ENCODE measurements at places on chromosomes 7 and 10.
A peak's percentile ranks its signal among the peaks of the same experiment; 100 is the strongest.

GRCh38 chr7:66281678-66282590, 76.8 kb downstream of the TPST1 start:
- DNase-seq, result peak; percentile 99

- peak; percentile 63 for DNase-seq
Observed at GRCh38 chr10:11823122-11823988, at the start of gene PROSER2. TSS of gene PROSER2 (plus strand) at chr10:11823356. CDS start at chr10:11852078, 28,722 bp downstream.

DNA sequence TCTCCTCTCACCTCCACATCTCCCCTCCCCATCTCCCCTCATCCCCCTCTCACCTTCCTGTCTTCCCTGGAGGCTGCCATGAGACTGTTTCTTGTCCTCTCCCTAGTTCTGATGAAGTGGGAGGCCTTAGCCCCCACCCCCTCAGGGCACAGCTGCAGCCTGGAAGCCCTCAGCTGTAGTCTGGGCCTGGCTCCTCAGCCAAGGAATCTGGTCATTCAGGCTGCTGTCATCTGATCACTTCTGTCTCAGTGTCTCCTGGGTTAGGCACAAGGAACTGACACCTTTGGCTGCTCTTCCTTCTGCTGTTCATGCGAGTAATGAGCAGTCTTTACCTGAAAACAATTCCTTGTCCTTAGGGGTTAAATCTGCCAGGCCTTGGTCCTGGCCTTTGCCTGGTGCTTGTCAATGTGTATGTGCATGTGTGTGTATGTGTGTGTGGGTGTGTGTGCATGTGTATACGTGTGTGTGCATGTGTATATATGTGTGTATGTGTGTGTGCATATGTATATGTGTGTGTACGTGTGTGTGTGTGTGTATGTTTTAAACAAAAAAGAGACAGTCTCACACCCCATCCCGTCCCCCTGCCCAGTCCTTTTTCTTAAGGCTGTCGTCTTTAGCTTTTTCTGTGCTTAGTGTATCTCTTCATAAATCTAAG, 153.5 kb upstream of the TMEM72 start:
- DNase-seq, result no peak

- no peak for DNase-seq
Observed at GRCh38 chr7:21550076-21550475, 7.2 kb downstream of the DNAH11 start.

DNA sequence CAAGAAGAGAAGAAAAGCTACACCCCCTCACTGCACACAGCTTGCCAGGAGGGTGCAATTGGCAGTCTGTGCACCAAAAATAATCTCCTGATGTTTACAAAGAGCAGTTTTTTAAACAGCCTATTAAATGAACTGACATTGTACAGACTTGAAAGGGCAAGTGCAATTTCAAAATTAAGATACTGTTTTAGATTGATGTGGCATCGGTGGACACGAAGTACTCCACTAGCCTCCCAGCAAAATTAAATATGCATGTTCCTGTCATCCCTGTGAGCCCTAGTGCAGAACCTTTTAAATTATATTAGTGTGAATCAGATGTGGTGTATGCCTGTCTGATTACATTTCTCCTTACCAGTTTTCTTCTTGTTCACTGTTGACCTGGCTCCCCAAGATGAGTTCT, 87.9 kb downstream of the WIPF3 start:
- no peak for DNase-seq

- no peak for DNase-seq
Observed at GRCh38 chr7:44705434-44705833, 43.2 kb upstream of the ZMIZ2 start.

- peak; percentile 41 for DNase-seq
Observed at GRCh38 chr7:113015034-113015645, 71.5 kb downstream of the GPR85 start.

DNA sequence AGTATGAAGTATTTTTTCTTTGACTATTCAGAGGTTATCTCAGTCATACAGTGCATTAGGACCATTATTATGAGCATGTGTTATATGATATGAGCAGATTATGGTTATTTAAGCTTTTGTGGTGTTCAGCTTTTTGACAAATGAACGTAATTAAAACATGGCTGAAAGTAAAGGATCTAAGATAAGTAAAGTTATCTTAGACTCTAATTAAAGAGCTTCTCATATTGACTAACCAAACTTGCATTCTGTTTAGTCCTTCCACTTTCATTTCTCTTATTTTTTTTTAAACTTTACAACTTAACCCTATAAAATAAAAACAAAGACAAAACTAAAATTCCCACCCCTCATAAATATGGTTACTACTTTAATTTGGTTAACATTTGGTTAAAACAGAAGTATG, 6.9 kb upstream of the GPR85 start:
- DNase-seq, result no peak

DNA sequence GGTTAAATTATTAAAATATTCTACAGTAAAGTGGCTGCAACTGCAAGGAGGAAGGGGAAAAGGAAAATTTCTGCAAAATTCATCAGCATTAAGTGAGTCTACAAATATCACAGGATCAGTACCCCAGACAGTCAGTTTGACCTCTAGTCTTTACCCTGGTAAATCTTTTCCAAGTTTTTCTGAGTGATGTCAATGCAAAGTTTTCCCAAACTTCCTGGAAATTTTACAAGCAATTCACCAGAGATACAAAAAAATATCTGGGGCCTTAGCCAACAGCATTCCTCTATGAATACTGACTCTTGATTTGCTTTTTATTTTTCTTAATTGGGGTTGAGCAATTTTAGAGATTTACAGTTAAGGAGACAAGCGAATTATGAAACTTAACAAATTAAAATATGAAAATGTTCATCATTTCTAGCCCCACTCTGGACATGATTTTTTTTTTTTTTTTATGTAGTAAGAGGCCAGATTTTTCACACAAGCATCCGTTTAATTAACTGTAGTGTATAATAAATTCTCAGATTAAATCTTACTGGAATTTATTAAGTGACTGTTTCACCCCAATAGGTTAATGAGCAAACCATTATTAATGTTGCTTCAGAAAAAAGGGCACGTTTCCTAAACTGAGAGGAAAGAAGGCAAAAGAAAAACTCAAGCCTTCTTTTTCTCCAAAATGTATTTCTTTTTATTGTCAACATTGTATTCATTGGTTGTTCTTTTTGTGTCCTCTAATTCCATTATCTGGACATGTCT, 539.5 kb upstream of the FZD8 start:
- DNase-seq, result peak; percentile 25

GRCh38 chr7:116788572-116789197, 73.7 kb upstream of the CAPZA2 start:
- DNase-seq, result no peak

DNA sequence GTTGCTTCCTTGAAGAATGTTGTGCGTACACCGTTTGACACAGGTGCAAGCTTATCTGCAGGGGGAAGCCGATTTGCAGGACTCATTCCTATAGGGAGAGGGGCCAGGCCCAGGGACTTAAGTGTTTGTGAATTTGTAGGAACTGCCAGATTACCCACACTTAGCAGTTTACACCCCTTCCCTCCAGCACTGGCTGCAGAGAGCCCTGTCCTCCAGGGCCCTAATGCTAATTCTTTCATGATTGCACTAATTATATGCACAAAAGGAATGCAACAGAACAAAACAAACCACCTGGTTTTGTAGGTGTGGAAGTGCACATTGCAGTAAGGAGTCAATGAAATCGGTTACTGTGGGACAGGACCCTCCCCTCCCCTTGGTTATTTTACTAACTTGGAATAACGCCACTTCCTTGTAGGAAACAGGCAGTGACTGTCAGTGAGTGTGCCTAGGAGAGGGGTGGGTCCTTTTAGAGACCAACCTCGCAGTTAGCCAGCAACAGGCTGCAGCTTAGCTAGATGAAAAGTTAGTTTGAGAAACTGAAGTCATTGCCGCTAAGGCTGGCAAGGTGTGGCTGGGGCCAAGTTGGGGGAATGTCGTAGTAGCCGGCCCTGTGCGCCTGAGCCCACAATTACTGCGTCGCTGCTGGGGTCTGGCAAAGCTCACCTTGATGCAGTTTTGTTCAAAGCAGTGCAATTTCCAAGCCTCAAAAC, 60.6 kb downstream of the CUX1 start:
- DNase-seq, result no peak

DNA sequence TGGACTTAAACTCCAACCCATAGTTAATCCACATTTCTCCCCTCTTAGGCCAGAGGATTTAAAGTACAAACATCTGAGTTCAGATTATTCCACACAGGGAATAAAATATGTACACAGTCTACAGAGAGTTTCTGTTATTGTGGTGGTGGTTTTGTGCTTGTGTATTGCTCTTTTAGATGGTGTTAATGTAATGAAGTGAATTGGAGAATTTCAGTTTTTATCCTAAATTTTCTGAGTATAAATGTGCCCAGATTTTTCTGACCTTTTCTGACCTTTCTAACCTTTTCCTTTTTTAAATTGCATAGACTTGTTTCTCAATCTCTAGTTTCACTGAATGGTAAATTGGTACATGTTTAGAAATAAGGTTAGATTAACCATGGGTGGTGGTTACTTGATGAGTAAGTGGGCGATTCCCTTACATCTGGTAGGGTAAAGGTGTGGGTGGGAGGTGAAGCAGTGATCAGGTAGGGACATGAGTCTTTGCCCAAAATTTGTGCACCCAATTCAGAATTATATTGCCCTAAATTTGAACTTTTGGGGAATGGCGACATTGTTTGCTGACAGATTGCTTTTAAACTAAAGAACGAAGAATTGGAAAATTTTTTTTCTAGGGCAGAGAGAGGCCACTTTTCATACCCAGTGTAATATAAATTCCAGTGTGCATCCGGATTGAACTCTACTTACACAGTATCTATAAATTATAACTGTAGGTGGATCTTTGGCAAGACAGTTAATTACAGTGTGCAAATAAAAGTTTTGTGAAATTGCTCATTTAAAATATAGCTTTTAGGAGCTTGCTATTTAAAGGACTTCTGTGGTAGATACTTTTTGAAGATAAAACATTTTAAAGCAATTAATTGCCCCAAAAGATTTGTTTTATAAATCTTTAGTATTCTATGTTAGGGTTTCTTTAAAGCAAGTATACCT, 62.2 kb downstream of the ST7 start:
- no peak for DNase-seq

GRCh38 chr10:128382225-128382624, 256.0 kb upstream of the MKI67 start:
- no peak for DNase-seq

DNA sequence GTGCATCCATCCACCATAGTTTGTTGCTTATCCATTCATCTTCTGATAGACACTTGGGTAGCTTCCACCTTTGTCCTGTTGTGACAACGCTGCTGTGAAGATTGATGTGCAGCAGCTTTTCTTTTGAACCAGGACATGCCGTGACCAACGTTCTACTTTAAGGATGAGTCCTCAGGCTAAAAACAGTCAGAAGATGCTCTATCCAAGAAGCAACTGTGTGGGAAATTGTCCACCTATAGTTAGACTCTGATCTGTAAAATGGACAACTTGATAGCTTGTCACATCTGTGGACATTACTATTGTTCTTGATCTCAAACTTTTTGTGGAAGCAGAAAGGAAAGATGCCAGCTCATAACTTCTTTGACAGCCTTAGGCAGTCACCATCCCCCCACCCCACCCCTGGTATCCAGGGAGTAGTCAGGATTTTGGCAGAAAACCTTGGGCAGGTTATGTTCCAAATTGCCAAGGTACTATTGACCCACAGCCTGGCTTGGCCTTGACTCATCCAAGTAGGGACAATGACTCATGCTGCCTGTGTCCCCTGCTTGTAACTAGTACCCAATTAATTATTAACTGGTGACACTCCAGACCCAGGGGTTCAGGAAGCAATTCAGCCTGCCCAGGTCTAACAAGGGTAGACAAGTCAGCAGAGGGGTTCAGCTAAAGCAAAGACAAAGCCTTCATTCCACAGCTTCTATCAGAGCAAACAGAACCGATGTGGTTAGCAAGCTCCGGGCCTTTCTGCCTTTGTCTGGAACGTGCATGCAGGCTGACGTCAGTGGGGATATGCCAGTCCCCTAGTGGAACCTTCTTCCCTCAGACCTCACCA, 99.6 kb upstream of the ANLN start:
- no peak for DNase-seq

DNA sequence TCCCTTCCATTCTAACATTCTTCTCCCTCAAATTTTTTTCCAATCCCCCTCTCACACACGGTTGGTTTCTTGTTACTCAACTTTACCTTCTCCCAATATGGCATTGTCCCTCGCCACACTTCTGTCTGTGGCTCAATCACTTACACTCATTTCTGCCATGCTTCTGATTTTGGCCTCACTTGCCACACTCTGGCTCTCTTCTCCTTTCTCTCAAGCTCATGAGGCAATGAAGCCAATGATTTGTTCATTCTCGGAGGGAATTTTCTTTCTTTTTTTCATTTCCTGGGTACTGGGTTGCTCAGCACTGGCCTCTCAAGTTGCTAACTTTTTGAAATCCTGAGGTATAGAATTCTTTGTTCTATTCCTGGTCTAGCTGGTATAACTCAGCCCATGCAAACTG, 4.0 kb upstream of the MYOZ1 start:
- no peak for DNase-seq

DNA sequence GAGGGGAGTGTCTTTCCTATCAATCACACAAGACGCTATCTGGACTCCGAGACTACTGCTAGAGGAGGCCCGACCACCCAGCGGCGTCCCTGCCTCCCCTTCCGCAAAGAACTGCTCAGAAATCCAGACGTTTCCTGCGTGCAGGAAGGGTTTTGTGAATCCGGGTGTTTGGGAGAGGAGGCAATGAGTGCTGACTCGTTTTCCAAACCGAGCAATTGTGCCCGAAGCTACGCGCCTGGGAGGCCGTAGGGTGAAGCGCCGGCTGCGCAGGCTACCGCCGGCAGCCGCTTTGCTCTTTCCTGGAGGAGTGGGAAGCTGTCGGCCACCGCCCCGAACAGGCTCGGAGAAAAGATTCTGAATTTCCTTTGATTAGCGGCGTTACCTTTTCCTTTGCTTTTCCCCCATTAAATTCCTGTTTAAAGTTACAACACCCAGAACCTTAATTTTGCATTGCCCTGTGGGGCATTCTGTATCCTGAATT, 5.3 kb downstream of the VAX1 start:
- DNase-seq, result no peak

GRCh38 chr7:1569016-1569415, 816 bp downstream of the PSMG3 start:
- DNase-seq, result peak; percentile 65

- DNase-seq, result no peak
Observed at GRCh38 chr7:127587663-127588018, 570 bp upstream of the ARF5 start.

- DNase-seq, result peak; percentile 18
Observed at GRCh38 chr7:114879554-114879953, 42.3 kb upstream of the MDFIC start.

DNA sequence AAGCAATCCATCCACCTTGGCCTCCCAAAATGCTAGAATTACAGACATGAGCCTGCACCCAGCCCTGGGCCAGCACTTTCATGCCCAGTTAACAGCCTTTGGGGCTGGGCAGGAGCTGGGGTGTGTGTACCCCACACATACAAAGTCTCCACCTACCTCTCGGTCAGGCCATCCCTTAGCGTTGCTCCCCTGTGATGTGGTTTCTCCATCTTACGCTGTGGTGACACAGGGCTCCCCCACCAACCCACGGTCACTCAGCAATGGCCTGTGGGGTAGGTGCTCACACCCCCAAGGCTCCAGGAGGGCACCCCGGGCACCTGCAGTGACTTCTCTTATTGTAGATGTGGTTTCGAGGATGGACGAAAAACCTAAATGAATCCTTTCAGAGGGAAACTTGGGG, 58.8 kb downstream of the ASB13 start:
- no peak for DNase-seq

All from EL (cell line).